Ureter (tissue), 1 donor: ENCODE measurements at places on chromosomes 4 and X. TPM values are rescaled to one million over a fixed set of nuclear protein-coding genes. Genes with fewer than 3 reads are reported as not detected.

GRCh38 chrX:28158019-28158777 is 176.9 kb upstream of the DCAF8L1 start:
- no peak for DNase-seq

DNA sequence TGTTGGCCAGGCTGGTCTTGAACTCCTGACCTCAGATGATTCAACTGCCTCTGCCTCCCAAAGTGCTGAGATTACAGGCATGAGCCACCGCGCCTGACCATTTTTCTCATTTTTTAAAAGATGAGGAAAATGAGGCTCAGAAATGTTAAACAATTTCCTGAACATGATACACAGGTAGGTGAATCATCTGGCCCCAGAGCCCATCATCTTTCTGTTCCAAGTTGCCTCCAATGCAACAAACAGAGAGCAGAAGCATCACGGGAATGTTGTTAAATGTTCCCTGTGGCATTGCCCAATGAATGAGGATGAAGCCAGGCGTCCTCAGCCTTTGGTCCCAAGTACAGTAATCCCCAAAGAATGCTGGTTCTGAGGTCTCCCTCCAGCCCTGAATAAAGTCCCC is 31.3 kb upstream of the ANXA5 start:
- DNase-seq = no peak

DNA sequence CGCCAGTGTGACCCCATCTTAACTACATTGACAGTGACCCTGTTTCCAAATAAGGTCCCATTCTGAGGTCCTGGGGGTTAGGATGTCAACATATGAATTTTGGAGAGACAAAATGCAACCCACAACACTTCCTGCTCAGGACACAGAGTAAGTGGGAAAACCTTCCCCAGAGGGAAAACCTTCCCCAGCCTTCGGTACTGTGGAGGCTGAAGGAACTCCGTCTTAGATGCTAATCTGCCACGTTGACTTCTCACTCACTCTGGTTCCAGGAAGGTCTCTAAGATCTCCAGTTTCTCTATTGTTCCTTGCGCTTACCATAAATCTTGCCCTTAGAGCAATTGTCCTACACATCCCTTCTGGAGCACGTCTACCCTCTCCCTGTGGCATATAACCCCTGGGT is 29.7 kb upstream of the HMX1 start:
- no peak for DNase-seq

SLIT2 gene
- total RNA-seq = 38.1 TPM
